ENCODE measurements at places on chromosomes 3 and 15.

DNA sequence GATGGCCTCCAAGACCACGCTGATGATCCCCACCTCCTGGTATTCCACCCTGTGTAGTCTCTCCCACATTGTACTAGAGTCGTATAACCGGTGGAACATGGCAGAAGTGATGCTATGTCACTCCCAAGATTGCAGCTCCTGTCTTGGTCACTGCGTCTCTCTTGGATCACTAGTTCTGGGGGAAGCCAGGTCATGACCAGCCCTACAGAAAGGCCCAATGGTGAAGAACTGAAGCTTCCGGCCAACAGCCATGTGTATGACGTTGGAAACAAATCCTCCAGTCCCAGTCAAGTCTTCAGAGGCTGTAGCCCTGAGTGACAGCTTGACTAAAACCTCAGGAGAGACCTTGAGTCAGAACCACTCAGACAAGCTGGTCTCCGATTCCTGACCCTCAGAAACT lies 61.9 kb upstream of the FNDC3B start:
- DNase-seq, result no peak

GRCh38 chr3:9875448-9875847 lies 4.6 kb downstream of the CIDEC start:
- DNase-seq, result no peak

DNA sequence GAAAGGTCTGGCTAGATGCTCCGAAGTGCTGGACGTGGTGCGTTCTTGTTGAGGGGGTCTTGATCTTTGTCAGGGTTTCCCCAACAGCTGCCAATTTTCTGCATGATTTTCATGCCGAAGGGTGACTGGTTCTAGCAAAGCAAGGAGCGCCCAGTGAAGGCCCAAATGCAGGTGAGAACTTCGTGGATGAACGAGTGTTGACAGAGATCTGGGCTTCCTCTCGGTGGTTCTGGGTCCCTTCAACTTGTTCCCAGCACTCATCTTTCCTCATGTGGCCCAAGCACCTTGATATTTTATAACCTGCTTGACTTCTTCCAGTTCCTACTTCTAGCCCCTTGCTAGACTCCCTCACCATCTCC lies 40.8 kb upstream of the TFRC start:
- no peak for DNase-seq

- no peak for DNase-seq
These were observed 763 bp upstream of the TRNT1 start for GRCh38 chr3:3125977-3126376.

DNA sequence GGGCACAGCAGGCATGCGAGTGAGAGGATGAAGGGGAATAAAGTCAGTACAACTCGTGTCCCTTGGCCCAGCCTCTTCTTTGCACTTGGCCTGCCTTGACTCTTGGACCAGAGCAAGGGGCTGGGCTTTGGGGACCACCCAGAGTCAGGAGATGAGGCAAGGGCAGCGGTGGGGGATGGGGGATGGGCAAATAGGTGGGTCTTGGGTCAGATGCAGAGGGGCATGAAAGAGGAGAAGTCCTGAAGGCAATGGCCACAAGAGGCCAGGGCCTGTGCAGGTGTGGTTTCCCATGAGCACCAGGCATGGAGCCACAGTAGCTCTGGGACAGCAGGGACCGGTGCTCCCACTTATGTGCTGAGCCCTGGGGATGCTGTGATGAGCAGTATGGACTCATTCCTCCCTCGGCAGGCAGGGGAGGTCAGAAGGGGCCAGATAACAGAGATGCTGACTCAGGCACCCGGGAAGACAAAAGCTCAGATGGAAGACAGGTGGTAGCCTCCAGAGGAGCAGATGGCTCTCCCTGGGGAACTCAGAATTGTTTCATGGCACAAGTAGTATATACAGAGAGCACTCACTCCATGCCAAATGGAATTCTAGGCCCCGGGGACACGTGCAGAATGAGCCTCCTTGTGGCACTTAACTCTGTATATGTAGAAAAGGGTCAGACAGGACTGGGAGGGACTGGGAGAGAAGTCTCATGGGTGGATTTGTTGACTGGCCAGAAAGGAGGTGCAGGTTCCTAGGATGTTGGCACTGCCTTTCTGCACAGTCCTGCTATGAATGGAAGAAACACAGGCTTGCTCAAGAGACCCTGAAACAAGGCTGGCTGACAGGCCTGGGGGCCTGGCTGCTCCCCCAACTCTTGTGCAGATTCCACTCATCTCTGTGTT lies 14.3 kb downstream of the ZBTB47 start:
- DNase-seq, result no peak

- no peak for DNase-seq
These were observed 448.0 kb upstream of the NECTIN3 start for GRCh38 chr3:110623571-110623970.

GRCh38 chr15:80199869-80200268 lies 47.1 kb downstream of the FAH start:
- no peak for DNase-seq

GRCh38 chr15:32834156-32834555 lies 116.4 kb downstream of the GREM1 start:
- DNase-seq, result no peak

- peak; percentile 68 for DNase-seq
These were observed 25.9 kb downstream of the CEMIP start for GRCh38 chr15:80804970-80805495.

DNA sequence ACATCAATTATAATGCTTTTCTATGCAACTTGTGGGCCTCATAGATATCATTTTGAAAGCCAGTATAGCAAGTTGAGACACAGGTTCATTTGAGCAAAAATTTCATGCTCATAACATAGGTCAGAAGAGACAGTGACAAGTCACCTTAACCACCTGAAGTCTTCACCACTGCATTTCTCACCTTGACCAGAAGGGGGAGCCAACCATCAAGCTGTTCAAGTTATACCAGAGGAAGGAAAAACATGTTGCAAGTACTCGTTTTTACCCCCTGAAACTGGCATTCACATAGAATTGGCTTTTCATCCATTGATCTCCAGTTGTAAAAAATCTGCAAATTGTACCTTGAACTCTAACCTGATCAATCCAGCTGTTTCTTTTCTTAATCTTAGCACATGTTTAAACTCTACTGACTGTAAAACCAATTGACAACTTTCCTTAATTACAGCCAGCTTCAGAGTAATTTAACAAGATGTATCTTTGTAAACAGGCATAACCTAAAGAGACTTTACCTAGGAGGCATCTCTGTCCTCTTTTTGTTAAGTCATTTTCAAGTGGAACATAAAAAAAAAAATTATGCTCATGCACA lies 1.4 kb downstream of the LMOD3 start:
- DNase-seq, result peak; percentile 69

- no peak for DNase-seq
These were observed 795.1 kb upstream of the ARPP21 start for GRCh38 chr3:34844323-34844620.

GRCh38 chr3:126990890-126991289 lies 8.0 kb downstream of the PLXNA1 start:
- no peak for DNase-seq

DNA sequence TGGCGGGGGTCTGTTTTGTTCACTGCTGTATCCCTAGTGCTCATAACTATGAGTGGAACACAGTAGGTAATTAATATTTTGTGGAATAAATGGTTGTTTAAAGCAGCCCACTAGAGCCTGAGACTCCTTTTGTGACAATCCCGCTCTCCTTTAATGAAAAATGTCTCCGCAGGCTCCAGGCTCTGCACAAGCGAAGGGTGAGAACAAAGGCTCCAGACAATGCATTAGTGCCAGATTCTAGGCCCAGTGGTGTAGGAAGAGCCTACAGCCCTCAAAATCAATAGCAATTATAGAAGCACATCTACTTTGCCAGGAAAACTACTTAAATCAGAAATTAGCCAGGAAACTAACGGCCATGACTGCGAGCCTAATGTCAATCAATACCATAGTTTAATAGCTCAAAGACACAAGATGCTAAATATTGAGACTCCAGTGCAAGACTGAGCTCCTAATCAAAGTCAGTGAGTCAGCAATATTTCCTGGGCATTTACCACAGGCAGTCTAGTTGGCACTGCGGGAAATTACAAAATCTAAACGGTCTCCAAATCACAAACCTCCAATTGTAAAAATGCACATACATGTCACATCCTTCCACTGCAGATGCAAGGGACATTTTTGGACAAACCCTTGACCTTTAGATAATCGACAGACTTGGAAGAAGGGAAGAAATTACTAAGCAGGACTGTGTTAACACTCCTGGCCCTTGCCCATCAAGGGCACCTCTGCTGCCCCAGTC lies 2.3 kb downstream of the ANXA2 start:
- DNase-seq, result no peak

DNA sequence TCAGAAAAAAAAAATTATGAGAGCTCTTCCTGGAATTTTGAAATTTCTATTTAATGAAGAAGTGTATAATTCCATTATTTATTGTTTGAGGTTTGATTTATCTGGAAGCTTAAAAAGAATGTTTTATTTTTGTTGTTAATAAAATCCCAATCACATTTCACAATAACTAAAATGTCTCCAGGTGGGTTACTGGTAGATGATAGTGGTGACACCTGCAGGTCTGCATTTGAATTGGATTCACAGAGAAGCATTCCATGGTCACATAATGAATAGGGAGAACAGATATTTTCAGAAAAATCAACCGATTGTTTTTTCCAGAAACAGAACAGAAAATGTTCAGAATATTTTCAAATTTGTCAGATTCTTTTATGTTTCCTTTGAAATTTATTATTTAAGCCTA lies 48.3 kb downstream of the ASB7 start:
- DNase-seq, result no peak

- DNase-seq, result no peak
These were observed 45.8 kb downstream of the CDC25A start for GRCh38 chr3:48142316-48142870.

DNA sequence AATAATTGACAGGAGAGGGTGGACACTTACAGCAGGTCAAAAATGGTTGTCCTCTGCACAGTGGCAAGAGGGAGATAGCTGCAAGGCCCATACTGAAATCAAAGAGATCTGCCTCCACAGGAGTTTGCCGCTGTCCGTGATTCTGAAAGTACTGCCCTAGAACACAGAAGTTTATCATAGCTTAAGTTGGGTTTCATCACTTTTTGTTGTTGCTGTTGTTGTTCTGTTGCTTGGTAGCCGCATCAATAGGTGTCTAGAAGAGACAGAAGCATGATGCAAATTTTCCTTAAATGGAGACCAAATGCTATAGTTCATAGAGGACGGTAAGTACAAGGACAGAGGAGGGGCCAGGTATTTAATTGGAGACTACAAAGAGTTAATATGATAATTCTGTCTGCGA lies 120.0 kb upstream of the MRPL3 start:
- no peak for DNase-seq

- DNase-seq, result no peak
These were observed 46.1 kb upstream of the SLCO2A1 start for GRCh38 chr3:134075846-134076245.

GRCh38 chr3:139357899-139358298 lies 14.1 kb downstream of the MRPS22 start:
- peak; percentile 48 for DNase-seq

- DNase-seq, result no peak
These were observed 290.5 kb downstream of the NAALADL2 start for GRCh38 chr3:175149675-175150074.

- no peak for DNase-seq
These were observed 289.8 kb downstream of the ARPP21 start for GRCh38 chr3:35929158-35929557.

DNA sequence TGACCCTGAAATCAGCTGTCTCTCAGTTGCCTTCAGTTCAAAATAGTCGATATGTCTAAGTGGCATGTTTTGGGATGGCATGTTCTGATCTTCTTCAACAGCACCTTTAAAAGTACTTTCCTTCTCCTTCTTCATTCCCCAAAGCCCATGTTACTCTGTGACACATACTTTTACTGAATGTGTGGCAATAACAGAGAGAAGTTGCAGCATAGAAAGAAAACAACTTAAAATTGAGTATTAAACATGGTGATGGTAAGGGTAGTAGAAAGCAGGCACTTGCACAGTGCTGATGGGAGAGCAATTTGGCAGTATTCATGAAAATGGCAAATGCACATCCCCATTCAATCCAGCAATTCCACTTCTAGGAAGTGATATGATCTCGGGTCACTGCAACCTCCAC lies 12.3 kb upstream of the ULK4 start:
- no peak for DNase-seq

- DNase-seq, result no peak
These were observed 52.3 kb upstream of the KPNA4 start for GRCh38 chr3:160617636-160618035.

GRCh38 chr15:64092864-64093626 lies 593 bp downstream of the CIAO2A start:
- peak; percentile 56 for DNase-seq

DNA sequence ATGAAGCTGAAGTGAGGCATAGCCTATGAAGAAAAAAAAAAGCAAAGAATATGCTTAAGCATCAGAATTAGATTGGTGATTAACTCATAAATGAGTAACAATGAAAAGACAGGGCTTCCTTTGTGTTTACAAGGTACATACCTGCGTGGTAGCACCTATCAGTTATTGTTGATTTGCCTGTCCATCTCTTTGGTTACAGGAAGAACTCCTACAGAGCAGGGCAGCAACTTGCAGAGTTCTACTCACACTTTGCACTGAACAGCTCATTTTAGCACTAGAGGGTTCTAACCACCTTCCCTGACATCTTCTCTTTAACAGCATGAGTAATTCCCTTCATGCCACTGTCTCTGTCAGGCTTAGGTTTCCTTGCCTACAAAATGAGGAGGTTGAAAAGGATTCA lies 166.0 kb downstream of the DPH6 start:
- no peak for DNase-seq

GRCh38 chr3:134441821-134442220 lies 44.0 kb downstream of the ANAPC13 start:
- DNase-seq, result no peak

DNA sequence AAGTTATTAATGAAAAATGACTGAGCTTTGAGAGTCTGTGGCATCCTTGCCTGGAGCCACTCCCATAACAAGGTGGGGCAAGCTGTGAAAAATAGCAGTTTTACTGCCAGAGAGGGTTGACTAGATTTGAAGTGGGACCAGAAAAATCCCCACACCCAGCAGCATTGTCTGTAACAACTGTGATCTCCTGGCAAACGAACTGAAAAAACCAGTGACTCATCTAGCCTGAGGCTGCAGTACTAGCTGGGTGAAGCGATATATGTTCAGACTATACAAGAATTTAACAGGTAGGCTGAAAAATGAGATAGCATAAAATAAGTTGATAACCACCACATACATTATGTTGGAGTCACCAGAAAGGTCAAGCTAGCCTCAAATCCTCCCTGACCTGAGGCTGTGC lies 64.0 kb downstream of the DPH6 start:
- DNase-seq, result no peak

GRCh38 chr3:140499114-140499757 lies 178.6 kb upstream of the TRIM42 start:
- DNase-seq, result no peak

DNA sequence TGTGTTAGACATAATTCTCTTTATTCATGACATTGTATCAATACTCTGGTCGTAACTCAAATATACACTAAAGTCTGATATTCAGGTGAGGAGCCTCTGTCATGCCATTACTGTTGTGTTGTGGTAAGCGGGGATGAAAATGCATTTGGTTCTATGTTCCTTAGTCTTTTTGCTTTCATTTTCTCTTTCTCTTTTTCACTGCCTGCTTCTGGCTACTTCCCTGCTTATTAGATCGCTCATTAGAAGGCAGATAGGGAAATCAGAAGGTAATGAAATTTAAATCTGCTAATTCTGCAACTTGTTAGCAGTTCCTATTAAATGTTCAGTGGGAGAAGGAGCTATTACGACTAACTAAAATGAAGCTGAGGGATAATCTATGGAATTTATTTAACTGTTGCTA lies 345.0 kb downstream of the GRM7 start:
- no peak for DNase-seq
